ENCODE measurements at places on chromosomes 12 and 14. TPM values are rescaled to one million over a fixed set of nuclear protein-coding genes. Genes with fewer than 3 reads are reported as not detected.
A peak's percentile ranks its signal among the peaks of the same experiment; 100 is the strongest.

- no peak for DNase-seq
Observed at GRCh38 chr14:98908050-98908449, 363.9 kb downstream of the BCL11B start.

- DNase-seq: peak; percentile 68
Observed at GRCh38 chr14:75549169-75549568, 26.9 kb downstream of the BATF start.

DNA sequence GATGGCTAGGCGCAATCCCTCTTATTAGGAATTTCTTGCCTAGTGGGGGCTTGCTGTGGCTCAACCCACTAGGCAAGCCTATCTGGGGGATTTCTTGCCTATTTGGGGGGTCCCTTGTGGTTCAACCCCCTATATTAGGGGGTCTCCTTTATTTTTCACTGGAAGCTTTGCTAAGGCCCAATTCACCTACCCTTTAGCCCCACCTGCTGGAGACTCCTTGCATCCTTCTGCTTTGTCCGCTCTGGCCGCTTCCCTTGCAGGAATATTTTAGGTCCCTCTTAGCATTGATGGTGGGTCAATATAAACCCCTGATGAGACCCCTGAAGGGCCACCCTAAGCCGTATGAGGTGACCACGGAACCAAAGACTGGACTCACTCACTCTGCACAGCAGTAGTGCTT lies 1552.1 kb downstream of the AACS start:
- DNase-seq: no peak

DNA sequence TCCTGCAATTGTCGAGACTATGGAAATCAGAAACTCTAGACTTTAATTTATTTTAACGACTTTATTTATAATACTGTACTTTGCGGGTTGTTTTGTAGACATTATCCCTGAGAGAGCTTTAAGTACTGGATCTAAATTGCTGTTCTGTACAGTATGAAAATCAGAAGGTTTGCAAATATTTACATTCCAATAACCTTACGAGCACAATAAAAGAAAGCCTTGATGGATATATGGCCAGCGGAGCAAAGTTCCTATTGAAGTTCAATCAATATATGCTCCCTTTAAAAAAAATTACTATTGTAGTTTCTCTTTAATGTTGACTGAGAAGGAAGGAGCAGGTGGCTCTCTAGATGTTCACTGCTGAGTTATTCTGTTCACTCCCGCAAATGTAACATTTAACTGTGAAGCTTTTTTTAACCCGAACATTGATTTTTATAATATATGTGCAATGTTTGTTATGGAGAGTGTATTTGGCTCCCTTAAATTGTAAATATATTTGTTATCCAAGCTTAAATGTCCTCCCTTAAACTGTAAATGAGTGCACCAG lies 235.3 kb downstream of the PLCZ1 start:
- no peak for DNase-seq

DNA sequence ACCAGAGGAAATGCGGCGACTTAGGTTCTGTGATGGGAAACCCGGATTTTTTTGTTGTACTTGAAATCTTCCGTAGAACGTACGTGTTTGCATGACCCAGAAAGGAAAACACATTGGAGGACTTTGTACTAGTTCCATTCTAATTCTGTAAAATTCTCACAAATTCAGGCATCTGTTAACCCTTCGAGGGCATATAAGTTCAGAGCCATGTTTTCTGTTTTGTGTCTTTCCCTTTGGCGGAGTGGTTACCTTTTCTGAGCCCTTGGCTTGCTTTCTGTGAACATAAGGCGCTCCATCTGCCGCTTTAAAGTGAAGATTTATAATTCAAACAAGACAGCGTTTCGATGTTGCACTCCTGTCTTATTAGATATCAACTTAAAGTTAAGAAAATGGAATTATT lies 34.2 kb downstream of the BICD1 start:
- no peak for DNase-seq

DNA sequence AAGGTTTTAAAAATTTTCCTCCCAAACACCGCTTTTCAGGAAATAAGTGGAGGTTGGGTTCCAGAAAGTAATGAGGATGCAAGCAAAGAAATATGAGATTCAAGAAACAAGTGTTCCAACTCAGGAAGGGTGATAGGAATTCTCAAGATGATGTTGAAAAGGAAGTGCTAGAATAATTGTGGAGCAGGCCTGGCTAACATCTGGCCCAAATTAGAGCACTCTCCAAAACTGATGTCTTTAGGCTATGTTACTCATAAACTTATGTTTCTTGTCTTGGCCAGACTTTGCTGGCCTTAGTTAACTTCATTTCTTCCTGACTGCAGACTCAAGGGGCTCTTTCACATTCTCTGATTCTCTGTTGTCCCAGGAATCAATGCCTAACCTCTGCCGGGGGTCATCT lies 116.3 kb downstream of the TMTC3 start:
- DNase-seq: no peak

DNA sequence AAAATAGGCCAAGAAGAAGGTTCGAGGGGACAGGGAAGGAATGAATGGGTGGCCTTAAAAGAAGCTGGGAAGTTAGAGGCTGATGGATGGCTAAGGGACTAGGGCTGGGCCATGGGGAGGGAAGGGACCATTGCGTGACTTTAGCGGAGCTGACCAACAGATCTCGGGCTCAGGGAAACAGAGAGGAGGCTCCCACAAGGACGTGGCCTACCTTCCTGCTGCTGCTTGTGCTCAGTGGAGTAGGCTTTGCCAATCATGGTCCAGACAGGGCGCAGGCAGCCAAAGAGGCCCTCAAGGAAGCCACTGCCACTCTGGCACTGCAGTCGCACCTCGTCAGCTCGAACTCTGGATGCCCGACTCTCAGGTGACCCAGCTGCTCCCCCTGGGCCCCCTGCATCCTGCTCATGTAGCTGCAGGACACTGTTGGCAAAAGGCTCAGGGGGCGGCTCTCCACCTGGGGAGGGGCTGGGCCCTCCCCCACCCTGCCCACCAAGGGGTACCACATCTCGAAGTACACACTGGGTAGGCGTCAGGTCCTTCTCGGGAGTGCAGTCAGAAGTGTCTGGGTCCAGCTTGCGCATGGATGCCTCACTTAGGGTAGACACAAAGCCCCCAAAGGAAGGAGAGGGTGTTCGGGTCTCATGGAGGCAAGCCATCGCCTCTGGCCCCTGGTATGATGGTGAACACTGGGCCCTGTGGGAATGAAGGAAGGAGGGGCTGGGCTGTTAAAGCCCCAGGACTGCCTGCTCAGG lies 12.3 kb downstream of the MAP3K12 start:
- DNase-seq: no peak

DNA sequence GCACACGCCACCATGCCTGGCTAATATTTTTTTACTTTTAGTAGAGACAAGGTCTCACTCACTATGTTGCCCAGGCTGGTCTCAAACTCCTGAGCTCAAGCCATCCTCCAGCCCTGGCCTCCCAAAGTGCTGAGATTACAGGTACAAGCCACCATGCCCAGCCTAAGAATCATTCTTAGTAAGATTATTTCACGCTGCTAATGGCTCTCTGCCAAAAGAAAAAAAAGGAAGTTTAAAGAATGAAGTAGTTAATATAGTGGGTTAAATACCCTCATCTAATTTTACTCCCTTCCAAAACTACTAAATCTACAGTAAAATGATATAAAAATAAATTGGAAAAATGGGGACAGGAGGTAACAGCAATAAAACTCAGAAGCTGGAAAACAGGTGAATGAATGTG lies 2.6 kb downstream of the ETFRF1 start:
- no peak for DNase-seq

- DNase-seq: peak; percentile 83
Observed at GRCh38 chr14:77593501-77593961, 22.9 kb downstream of the SPTLC2 start.

DNA sequence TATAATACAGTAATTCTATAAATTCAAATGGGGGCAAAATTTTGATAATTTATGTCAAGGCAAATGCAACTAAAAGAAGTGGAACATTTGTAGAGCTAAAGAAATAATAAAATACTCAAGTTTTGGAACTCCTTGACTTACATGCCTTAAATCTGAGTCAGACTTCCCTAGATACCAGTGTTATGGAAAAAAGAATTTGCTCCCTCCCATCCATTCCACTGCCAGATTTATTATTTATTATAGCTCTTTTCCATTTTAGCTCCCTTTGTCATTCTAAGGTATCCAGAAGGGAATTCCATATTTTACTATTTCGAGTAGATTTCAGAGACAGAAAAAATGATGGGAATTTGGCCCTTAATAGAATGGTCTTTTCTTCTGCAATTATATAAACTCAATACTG lies 44.0 kb downstream of the RHOJ start:
- no peak for DNase-seq

- no peak for DNase-seq
Observed at GRCh38 chr14:91985521-91986255, 38.2 kb upstream of the FBLN5 start.

- DNase-seq: peak; percentile 35
Observed at GRCh38 chr12:131101703-131102492, 148.2 kb downstream of the ADGRD1 start.

DNA sequence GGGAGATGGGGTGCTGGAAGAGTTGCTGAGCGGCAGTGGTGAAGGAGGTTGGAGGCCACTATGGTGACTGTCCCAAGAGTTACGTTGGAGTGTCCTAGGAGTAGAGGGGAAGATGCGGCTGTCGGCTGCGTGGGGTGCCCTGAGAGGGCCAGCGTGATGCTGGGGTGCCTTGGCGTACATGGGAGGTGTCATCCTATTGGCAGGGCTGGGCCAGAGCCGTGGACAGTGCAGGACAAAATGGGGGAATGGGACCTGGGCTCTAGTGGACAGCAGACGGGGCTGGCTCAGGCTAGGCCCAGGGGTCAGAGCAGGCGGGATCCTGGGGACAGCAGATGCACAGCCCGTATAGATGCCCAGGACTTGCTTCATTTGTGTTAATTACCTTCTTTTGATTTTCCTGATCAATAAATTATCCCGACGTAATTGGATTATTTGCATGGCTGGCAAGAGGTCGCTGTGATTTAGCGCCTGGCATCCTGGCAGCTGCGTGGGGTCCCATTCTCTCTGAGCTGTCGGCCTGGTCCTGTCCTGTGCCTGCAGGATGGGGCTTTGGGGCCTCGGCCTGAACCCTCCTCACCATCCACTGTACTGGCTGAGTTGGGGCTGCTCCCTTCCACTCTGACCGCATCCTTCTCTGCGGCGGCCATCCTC lies 203.9 kb upstream of the C14orf180 start:
- DNase-seq: no peak

DNA sequence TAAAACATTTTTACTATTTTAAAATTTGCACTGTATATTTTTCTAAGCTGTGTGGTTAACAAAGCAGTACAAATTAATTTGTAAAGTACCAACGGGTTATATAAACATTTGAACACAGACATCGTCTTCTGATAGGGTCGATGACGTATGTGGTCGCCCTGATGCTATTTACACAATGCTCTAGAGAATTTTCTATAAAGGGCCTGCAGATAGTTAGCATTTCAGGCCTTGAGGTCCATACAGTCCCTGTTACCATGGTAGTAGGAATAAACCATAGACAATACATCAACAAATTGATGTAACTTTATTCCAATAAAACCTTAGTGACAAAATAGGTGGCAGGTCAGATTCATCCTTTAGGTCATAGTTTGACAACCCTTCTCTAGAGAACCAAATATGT lies 25.7 kb upstream of the PDZRN4 start:
- no peak for DNase-seq

DNA sequence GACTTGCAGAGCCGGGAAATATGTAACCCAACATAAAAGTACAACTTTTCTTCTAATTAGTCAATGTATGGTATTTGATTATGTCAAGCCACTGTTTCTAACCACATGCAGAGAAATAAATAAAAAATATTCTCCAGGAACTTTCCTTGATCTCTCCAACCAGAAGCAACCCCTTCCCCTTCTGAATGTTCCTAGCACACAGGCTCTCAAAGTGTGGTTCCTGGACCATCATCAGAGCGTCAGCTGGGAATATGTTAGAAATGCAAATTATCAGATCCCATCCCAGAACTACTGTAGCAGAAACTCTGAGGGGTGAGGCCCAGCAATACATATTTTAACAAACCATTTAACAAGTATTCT lies 21.0 kb upstream of the ITPR2 start:
- no peak for DNase-seq

GRCh38 chr12:61514016-61514415 lies 746.2 kb upstream of the USP15 start:
- no peak for DNase-seq

DNA sequence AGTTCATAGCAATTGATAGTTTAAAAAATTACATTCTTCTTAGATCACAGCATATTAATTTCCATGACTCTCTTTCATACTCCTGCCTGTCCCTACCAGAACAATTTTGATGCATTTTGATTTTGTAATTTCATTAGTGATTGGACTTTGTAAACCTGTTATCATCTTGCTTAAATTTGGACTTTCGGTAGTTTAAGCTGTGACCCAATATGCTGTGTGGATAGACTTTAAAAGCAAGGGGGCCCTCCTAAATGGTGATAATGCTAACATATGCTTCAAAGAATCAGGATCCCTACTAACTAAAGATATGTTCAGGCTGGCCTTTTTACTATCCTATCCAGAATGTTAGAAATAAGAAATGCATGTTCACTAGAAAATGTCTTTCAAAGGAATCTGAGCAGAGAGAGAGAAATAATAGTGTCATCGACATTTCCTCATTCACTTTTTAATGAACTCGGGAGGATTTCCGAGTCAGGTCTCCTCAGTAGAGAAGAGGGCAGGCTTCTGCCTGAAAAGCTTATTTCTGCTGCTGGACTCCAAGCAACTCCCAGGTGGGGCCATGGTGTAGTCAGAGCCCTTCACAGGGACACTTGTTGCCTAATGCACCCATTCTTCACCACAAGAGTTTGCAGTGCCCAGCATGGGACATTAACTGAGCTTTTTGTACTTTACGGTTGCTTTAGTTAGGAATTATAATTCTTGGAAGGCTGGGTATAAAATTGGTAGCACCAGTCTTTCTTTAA lies 16.7 kb downstream of the SLC38A4 start:
- no peak for DNase-seq

- no peak for DNase-seq
Observed at GRCh38 chr14:90541076-90541634, 144.3 kb downstream of the CALM1 start.

DNA sequence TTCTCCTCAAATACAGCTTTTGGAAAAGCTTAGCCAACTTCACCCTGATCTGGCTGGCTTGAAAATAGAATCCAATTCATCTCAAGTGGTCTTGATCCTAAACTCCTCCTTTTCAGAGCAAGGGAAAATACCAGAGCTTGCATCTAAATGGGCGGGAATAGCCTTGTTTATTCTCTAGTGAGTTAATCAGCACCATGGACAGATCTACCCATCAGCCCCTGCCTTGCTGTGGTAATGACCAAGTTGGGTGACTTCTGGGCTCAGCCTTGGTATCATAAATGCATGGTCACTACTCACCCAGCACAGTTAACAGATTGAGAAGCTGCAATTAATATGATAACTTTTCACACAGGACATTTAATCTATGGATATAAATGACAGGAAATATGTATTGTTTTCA lies 196.6 kb downstream of the GLT1D1 start:
- no peak for DNase-seq

GRCh38 chr12:18373181-18373580 lies 111.9 kb downstream of the PIK3C2G start:
- DNase-seq: no peak

The TSPAN19 gene
- total RNA-seq: not detected

The ACRBP gene
- 12.3 TPM for total RNA-seq

The TPPP2 gene
- not detected for total RNA-seq

The TMED8 gene
- total RNA-seq: 43.8 TPM

The NXPH4 gene
- 8.6 TPM for total RNA-seq

The SMCO3 gene
- total RNA-seq: not detected

The LTBR gene
- total RNA-seq: 1.2 TPM

The RGS6 gene
- not detected for total RNA-seq

The GNB3 gene
- total RNA-seq: 0.27 TPM

The CAPZA3 gene
- total RNA-seq: not detected

The PA2G4 gene
- total RNA-seq: 77.3 TPM

The KCNC2 gene
- not detected for total RNA-seq

The SRRM4 gene
- not detected for total RNA-seq
